ENCODE measurements at places on chromosomes 13 and 19.

- no peak for DNase-seq
Measured at GRCh38 chr13:44816701-44817100, 172.6 kb downstream of the NUFIP1 start.

GRCh38 chr13:110467516-110468110 lies 93.9 kb downstream of the RAB20 start:
- no peak for DNase-seq

GRCh38 chr13:33146843-33147611 lies 130.8 kb downstream of the KL start:
- DNase-seq: no peak

- peak; percentile 90 for DNase-seq
Measured at GRCh38 chr13:98144801-98145350, 2.0 kb downstream of the FARP1 start.

DNA sequence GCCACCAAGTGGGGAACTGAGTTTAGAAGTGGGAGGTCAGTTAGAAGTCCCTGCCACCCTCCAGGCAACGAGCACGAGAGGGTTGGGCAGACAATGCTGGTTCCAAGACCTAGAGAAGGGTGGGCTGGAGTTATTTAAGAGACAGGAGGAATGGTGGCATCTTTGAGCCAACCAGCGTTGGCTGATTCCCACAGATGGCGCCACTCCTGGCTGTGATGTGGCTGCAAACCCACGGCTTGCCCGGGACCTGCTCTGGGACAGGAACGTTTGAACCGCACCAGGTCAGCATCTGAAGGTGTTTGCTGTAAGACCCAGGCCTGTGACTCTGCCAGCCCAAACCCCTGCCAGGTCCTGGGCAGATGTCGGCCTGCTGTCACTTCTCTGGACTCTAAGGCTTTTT lies 42.8 kb downstream of the BICRA start:
- DNase-seq: no peak

GRCh38 chr13:27450921-27451471 lies 632 bp upstream of the MTIF3 start:
- DNase-seq: no peak

DNA sequence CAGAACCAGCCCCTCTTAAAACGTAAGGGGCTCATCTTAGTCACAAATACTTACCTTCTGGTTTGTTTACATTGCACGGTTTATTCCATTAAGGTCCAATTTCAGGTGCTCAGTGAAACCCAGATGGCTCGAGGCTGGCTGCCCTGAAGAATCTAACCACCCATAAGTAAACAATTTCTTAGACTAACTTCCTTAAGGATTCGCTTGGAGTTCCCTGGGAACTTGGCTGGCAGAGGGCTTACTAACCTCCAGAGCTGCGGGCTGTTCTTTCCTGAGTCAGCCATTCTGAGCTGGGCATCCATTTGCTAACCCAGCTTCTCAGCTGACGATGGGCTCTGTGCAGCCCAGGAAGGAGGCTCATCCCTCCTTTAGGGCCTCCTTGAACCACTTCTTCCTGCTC lies 262.1 kb downstream of the FGF9 start:
- no peak for DNase-seq

- DNase-seq: no peak
Measured at GRCh38 chr13:104414771-104415170, 1348.6 kb upstream of the SLC10A2 start.

DNA sequence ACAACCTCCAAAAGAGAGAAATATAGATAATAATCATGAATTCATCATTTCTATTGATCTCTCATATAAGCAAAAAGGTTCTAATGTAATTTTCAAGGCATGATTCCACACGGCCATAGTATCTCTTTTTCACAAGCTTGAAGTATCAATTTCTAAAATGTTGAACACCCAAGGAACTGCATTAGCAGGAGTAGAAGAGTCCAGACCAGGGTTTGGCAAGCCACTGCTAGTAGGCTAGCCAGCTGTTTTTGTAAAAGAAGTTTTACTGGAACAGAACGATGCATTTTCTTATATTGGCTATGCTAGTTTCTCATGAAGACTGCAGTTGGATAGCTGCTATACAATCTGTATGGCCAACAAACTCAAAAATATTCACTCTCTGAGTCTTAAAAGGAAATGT lies 481.5 kb upstream of the MIR17HG start:
- no peak for DNase-seq

GRCh38 chr13:98524391-98524790 lies 52.5 kb downstream of the STK24 start:
- DNase-seq: no peak

- DNase-seq: peak; percentile 46
Measured at GRCh38 chr13:99254830-99255229, 3.3 kb downstream of the GPR18 start.

Measured in eye (tissue), 1 donor.